ENCODE measurements at places on chromosomes 4 and X.

DNA sequence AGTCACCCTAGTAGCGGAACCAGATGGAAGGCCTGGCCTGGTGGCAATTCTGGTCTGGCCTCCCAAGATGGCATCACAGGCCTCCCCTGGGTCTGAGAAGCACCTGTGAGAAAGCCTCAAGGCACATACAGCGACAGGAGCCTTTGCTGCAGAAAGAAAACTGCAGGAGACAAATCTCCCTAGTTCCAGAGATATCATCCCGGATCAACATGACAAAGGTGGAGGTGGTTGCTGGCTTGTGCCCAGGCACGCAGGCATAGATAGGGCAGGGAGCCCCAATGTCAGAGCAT is 93.6 kb downstream of the BCOR start:
- DNase-seq: no peak

DNA sequence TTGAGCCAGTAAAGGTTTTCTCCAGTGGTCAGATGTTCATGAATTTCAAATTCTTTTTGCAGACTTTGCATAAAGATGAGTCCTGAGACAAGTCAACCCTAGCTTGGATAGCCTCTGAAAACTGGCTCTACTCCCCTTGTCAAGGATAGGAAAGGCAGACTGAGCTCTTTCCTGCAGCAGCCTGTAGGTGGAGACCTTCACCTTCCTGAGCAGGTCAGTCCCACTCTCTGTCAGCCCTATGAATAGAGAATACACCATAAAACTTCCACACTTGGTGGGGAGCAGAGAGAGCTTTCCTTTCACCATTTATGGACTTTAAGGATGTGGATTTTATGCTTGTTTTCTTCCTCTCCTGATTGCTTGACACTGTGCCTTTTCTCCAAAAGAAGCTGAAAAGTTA is 41.9 kb downstream of the PCDH19 start:
- DNase-seq: no peak

DNA sequence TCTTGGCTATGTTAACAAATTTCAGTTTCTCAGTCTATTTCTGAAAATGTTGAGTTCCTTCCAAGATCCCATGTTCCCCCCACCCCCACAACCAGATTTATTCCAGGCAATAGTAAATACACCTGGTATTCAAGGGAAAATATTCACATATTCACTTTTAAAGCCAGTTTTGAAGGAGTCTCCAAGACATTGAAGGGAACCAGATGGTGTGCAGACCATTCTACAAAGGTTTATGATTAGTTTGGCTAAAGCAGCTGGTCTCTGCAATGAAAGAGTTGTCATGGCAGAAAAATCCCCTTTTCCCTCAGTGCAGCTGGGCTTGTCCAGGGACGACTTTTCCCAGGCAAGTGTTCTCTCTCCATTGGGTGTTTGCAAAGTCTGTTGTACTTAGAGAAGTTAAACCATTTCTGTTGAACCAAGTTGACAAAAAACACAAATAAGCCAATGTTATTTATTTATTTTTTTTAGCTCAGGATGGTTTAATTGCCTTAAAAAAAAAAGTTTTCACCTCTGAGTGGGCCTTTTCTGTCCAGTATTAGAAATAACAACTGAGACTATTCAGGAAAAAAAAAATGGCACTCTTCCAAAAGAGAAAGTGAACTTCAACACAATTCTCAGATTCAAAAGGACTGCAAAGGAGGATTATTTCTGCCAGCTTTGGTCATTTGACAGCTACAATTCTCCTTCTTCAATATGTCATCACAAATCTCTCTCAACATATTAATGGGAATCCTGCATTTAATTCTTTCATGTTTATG is 410.6 kb downstream of the IL1RAPL1 start:
- no peak for DNase-seq

DNA sequence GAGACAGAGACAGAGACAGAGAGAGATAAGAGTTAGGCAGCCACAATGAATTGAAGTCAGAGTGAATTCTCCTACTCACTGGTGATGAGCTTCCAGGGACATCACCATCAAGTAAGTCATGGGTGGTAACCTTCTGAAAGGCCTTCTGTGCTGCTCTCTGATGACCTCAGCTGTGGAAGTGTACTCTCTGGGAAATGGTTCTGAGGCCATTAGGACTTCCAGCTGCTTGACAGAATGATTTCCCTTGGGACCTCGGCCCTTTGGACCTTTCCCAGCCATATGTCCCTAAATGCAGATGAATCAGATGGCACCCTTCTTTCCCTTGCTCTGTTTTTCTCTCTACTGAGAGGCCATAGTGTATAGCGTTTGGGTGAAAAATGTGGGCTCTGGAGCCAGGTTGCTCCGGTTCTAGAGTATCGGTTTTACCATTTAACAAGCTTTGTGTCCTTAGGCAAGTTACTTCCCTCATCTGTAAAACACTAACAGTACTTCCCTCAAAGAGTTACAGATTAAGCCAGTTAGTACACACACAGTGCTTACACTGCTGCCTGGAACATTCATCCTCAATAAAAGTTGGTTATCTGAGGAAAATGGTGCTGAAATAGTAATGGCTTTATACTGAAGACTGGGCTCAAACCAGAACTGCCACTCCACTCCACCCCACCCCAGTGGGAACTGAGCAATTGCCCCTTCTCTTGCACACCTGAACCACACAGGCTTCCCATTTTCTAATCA is 7.6 kb downstream of the SEPTIN11 start:
- DNase-seq: no peak

DNA sequence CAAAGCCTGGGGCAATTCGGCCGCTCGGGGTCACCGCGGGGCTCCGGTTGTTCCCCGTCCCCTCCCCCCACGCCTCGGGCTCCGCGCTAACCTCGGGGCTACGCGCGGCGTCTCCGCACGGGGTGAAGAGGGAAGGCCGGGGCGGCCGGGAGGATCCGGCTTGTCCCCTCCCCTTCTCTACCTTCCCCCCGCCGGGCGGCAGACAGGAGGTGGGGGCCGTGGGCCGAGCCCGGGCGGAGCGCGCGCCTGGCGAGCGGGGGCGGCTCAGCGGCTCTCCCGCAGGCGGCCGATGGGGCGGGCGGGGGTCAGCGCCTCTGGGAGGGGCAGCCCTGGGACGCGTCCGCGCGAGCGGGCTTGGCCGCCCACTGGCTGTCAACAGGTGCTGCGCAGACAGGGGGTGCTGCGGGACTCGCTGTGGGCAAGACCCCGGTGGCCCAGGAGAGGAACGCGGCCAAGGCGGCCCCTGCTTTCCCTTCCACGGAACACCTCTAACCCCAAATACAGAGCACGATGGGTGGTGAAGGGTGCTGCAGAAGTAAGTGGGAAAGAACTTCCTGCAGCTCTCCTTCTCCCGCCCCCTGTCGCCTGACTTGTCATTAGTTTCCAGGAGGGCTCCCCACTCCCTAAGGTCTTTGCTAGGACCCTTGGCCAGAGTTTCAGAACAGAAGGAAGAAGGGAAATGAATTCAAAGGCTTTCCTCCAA is at the start of gene PDGFC:
Gene PDGFC (minus strand): TSS at position 124 of the 703 bp plus-strand sequence. CDS start 896 bp downstream, outside the sequence.
- DNase-seq: peak; percentile 60

- no peak for DNase-seq
Measured at GRCh38 chr4:151540728-151541388, 131.9 kb downstream of the FHIP1A start.

Measured in left renal pelvis (tissue), 4 donors.